ENCODE measurements at places on chromosomes 5 and 9. TPM values are rescaled to one million over a fixed set of nuclear protein-coding genes. Genes with fewer than 3 reads are reported as not detected.

Gene SPATA31A3
- not detected for total RNA-seq

Gene GTF2H2
- total RNA-seq, result 41.9 TPM

Gene ANKRD31
- total RNA-seq, result 0.27 TPM

Gene CCDC187
- not detected for total RNA-seq

Gene RNF180
- 2.3 TPM for total RNA-seq

Gene C5orf58
- 1.6 TPM for total RNA-seq

Gene PARP8
- 27.6 TPM for total RNA-seq

Gene GHR
- total RNA-seq, result 0.19 TPM

Gene SHB
- 12.6 TPM for total RNA-seq

Gene NTNG2
- 0.52 TPM for total RNA-seq

All from H1 (cell line).